ENCODE measurements at places on chromosomes 2 and 18. TPM values are rescaled to one million over a fixed set of nuclear protein-coding genes. Genes with fewer than 3 reads are reported as not detected.

GRCh38 chr2:52288596-52288995 lies 1256.7 kb upstream of the NRXN1 start:
- DNase-seq, result no peak

DNA sequence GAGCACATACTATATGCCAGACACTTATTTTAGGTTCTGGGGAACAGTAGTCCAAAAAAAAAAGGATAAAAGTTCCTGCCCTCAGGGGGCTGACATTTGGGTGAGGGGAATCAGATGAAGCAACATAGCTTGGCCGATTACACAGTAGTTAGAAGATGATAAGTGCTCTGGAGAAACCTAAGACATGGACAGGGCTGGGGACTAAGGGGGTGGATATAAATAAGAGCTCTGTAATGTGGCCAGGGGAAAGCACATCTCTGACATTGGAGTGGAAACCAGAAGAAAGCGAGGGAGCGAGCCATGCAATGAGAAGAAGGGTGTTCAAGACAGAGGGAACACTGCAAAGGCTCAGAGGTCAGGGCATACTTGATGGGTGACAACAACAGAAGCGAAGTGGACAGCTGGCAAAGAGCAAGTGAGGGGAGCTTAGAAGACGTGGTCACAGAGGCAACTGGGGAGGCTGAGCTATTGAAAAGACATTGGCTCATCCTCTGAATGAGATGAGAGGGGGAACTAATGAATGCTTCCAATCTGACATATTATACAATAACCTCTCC lies 11.4 kb downstream of the TMEM182 start:
- no peak for DNase-seq

- no peak for DNase-seq
Measured at GRCh38 chr2:81437456-81438000, 1133.0 kb upstream of the LRRTM1 start.

- DNase-seq, result no peak
Measured at GRCh38 chr18:79242246-79242645, 153.5 kb upstream of the NFATC1 start.

- DNase-seq, result no peak
Measured at GRCh38 chr2:67867735-67868134, 195.1 kb downstream of the C1D start.

- DNase-seq, result no peak
Measured at GRCh38 chr2:196563876-196564275, 75.6 kb upstream of the CCDC150 start.

DNA sequence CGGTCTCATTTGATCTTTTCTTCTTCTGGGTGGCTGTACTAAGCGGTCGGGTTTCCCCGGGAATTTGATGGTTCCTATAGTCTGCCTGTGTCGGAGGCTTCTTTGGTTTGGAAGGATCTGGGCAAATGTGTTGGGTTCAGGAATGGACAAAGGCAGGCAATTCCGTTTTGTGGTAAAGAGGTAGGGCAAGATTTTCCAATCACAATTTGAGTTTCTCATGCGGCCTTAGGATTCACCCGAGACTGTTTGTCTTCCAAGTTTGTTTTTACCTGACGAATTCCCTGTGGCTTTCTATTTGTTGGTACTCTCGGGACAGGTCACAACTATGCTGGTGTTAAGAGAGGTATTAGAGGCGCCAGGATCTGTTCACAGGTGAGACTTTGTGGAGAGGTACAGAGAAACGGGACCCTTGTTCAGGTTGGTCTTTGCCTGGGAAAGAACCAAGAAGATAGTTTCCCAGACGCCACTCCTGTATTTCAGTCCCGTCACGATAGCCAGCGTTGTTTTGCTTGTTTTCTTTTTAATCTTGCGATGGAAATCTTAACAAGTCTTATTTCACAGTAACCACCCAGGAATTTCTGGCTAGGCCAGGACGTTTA lies 3.0 kb downstream of the SP5 start:
- no peak for DNase-seq

- no peak for DNase-seq
Measured at GRCh38 chr2:105943977-105944376, 199.3 kb downstream of the NCK2 start.

DNA sequence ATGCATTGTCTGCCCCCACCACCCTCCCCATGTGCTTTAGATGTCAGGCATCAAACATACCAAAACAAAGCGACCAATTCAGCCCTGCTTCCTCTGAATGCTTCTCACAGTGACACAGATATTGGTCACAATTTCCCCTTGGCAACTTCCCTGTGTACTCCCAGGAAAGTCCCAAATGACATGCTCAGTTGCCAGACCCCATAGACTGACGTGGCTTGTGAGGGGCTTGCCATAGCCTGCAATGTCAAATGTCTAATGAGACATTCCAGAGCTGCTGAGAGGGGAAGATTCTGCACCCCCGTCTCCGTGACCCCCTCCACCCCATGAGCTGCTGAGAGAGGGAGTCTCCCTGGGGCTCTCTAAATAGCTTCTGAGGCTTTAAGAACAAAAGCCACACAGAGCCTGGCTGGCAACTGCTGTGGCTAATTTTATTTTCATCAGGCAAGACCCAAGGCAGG lies 47.3 kb downstream of the RFTN2 start:
- DNase-seq, result no peak

GRCh38 chr18:49651033-49651432 lies 89.2 kb downstream of the LIPG start:
- no peak for DNase-seq

- no peak for DNase-seq
Measured at GRCh38 chr2:176128172-176128981, 1.1 kb upstream of the HOXD8 start.

- DNase-seq, result peak; percentile 51
Measured at GRCh38 chr18:79396431-79397246, 909 bp downstream of the NFATC1 start.

DNA sequence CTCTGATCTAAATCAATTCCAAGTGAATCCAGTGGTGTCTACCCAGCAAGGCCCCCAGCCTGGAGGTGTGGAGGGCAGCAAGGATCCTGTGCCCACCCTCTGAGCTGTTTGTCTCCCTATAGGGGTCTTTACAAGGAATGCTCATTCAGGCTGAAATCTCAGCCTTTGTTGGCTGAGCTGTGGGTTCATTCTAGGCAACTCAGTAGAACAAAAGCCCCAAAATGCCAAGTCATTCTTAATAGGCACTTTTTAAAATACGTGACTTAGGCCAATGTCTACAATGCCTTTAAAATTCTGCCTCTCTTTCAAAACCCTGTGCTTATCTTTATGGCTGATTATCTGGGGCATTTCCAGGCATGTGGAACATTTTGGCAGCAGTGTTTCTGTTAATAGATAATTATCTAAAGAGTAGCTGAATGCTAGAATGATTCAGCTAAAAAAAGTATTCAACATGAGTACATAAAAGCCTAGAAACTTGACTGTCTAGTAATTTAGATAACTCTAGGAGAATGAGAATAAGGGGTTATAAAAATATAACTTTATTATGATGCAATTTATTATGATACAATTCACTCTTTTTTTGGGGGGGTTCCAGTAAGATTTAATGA lies 7.4 kb downstream of the UGT1A6 start:
- DNase-seq, result no peak

DNA sequence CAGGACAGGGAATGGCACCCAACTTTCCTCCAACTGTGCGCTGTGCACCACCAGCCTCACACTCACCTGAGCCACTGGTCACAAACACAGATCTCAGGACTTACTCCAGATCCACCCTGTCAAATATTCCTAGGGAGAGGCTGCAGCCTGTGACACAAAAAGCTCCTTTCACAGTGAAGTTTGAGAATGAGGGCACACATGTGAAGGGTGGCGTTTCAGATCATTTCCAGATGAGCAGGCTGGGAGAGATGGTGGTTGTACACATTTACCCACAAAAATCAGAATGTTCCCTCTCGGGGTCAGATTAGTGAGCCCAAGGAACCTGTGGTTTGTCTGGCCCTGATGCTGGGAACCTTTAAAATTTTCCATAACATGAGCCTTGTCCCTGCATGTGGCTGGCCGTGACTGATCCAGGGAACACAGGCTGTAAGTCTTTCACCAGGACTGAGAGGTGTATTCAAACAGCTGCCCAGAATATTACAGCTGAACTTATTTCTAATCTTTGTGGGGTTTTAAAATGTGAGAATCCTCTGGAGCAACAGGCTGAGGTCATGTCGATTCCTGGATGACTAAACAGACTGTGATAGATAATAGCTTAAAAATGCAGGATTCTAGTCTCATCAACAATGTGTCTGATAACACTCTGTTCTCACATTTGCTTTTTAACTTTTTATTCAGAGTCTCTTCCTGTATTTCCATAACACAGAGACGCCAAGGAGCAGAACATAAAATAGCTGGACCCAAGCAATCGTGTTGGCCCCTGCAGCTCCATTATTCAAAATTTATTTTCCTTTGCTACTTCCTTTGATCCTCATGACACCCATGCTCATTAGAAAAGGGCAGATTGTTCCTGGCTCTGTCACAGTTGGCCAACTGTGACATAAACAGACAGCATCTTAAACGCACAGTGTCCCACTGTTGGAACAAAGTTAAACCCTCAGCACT lies 35.5 kb downstream of the IL1R2 start:
- DNase-seq, result no peak

- no peak for DNase-seq
Measured at GRCh38 chr18:68024716-68025115, 508.2 kb upstream of the DSEL start.

GRCh38 chr18:79540904-79541282 lies 138.7 kb upstream of the CTDP1 start:
- no peak for DNase-seq

GRCh38 chr2:9052821-9053533 lies 49.5 kb upstream of the MBOAT2 start:
- DNase-seq, result no peak

DNA sequence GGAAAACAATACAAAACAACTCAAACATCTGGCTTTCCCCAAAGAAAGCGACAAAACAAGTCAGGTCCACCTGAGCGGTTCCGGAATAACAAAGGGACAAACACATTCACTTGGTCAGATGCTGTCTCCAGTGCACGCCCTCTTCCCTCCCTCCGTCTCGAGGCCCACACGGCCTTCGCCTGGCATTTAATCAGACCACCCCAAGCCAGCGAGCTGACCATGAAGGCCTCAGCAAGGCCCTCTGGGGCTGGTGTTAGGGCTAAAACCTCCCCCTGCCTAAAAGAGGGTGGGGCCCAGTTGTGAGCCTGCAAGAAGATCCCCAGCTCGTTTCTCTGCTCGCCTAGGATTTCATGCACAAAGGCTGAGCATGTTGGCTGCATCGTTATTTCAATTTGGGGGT lies 180.3 kb downstream of the EIPR1 start:
- DNase-seq, result no peak

- no peak for DNase-seq
Measured at GRCh38 chr2:35099342-35099741, 1256.2 kb upstream of the CRIM1 start.

- no peak for DNase-seq
Measured at GRCh38 chr2:280650-281110, 7.2 kb downstream of the ALKAL2 start.

GRCh38 chr2:166361351-166362153 lies 14.2 kb downstream of the SCN9A start:
- no peak for DNase-seq

- DNase-seq, result no peak
Measured at GRCh38 chr18:51188024-51188701, 9.3 kb downstream of the MEX3C start.

DNA sequence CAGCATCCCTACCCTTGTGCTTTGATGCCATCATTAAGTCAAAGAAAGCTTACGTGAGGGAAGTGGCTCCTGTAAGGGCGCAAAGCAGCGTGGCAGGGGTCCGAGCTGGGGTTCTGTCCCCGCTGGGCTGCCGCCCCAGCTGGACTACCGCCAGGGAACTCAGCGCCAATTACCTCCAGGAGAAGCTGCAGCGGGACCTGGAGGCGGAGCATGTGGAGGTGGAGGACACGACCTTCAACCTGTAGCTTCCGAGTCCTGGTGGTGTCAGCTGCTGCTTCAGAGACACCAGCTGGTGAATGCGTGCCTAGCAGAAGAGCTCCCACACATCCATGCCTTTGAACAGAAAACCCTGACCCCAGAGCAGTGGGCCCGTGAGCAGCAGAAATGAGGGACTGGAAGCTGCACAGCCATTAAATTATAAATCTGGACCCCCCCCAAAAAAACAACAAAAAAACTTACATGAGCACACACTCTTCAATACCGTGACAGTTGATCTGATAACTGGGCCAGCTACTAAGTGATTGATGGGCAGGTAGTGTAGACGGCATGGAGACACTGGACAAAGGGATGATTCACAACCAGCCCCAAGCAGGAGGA lies 20.1 kb upstream of the YES1 start:
- no peak for DNase-seq

- no peak for DNase-seq
Measured at GRCh38 chr2:9230881-9231280, 24.3 kb downstream of the ASAP2 start.

GRCh38 chr2:207459990-207460757 lies 69.6 kb upstream of the CREB1 start:
- no peak for DNase-seq

DNA sequence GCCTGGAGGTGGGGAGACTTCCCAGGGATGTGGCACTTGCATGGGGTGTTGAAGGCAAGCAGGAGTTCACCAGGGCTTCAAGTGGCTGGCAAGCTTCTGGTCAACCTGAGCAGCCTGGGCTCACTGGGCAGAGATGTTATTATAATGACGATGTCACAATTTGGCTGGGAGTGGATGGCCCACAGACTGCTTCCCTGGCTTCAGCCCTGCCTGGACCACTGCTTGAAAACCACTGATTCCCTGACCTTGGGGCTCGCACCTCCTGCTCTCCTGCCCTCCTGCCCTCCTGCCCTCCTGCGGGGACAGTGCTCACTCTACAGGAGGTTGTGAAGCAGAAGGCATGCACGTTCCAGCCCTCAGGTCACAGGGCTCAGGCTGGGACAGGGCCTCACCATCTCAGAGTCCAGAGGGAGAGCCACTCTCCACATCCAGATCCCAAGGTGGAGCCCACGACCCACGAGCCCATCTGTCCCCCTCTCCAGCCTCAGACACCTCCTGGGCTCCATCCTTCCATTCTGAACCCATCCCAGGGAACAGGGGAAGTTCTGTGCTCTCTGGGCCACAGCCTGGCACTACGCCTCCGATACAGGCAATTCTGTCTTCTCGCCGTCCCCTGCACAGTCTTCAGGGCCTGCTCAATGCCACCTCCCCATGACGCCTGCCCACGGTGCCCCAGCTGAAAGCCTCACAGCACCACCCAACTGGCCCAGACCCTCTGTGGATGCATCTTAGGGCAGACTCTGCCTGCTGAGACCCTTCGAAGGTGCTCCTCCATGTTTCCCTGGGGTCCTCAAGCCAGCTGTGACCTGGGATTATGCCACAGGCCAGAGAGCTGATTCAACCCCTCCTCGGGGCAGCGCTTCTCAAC lies 241.6 kb upstream of the RAB6C start:
- no peak for DNase-seq

Gene NXPH2
- total RNA-seq, result not detected

Gene STEAP3
- total RNA-seq, result not detected

Gene MAP4K3
- total RNA-seq, result 28.7 TPM

Gene B3GNT7
- not detected for total RNA-seq

Gene TEX51
- total RNA-seq, result not detected

Gene GPR55
- total RNA-seq, result 24.4 TPM

Gene LOXL3
- 1.1 TPM for total RNA-seq

Gene TNFRSF11A
- total RNA-seq, result 2.2 TPM

Gene PRSS56
- not detected for total RNA-seq

Gene ADAM23
- total RNA-seq, result 0.10 TPM

Gene IL1R2
- total RNA-seq, result 1.8 TPM

Gene LCT
- not detected for total RNA-seq

Gene SPRED2
- 6.3 TPM for total RNA-seq

Gene ALPG
- total RNA-seq, result not detected

Gene RAB27B
- 8.5 TPM for total RNA-seq

Gene PAX8
- 1.8 TPM for total RNA-seq

Gene SKA1
- total RNA-seq, result 2.2 TPM

Gene ANKRD30B
- not detected for total RNA-seq

Gene GPR45
- total RNA-seq, result not detected

Gene ERBB4
- total RNA-seq, result not detected

Data from CD4-positive, CD25-positive, alpha-beta regulatory T cell (primary cell).